ENCODE measurements at places on chromosomes 12 and 14. TPM values are rescaled to one million over a fixed set of nuclear protein-coding genes. Genes with fewer than 3 reads are reported as not detected.

The SERPINA12 gene
- not detected for total RNA-seq

DNA sequence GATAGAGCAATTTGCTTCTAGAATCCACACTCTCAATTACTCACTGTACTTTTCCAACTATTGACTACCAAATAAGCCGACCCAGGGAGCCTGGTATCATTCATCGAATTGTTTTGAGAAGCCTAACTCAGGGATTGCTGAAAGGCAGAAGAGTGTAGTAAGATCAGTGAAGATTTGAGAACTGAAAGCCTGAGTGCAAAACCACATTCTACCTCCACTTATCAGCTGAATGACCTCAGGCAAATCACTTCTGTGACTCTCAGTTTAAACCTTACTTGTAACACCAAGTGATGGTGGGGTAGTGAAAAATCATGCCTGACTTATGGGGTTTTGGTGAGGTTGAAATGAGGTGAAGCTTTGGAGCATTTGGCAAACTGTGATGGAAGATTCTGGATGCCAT lies 126.1 kb upstream of the MAX start:
- peak overlapping the region; percentile 86 for H3K4me3 ChIP-seq
- no peaks in the 10 kb centered on the region for H3K36me3 ChIP-seq
- H3K4me1 ChIP-seq = peaks cover 29% of the 10 kb centered on the region
- H3K27ac ChIP-seq = peak overlapping the region; percentile 84
- DNase-seq = no peak

- H3K36me3 ChIP-seq = peaks cover 35% of the 10 kb centered on the region
- H3K4me1 ChIP-seq = peaks cover 2% of the 10 kb centered on the region
- no peak for DNase-seq
- no peak overlapping the region for H3K27ac ChIP-seq
- no peak overlapping the region for H3K4me3 ChIP-seq
- peaks cover 3% of the 10 kb centered on the region for H3K27me3 ChIP-seq
These were observed 32.4 kb downstream of the OAS2 start for GRCh38 chr12:113010701-113011100.

The AMIGO2 gene
- total RNA-seq = 5.0 TPM

DNA sequence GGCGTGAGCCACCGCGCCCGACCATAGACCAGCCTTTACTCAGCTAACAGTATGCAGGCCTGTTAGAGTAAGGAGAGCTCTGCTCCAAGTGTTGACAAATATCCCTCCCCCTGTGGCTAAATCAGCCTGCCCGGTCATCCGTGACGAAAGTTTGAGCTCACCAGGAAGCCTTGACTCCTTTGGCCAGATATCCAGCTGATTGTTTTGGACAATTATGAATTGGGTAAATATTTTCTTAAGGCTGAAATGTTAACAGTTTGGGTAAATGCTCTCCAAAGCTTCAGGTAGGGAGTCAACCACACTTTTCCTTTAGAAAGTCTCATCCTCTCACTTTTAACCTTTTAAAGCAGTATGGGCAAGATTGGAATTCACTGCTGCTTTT lies 157.9 kb downstream of the PAWR start:
- no peak for DNase-seq
- no peak overlapping the region for H3K27ac ChIP-seq
- no peaks in the 10 kb centered on the region for H3K4me1 ChIP-seq
- H3K4me3 ChIP-seq = no peak overlapping the region
- peaks cover 6% of the 10 kb centered on the region for H3K27me3 ChIP-seq

The A2ML1 gene
- not detected for total RNA-seq

Measured in natural killer cell treated with Interleukin-12 subunit alpha and Interleukin-12 subunit beta and Interleukin-15 and Interleukin-18, amount 100 ng/mL, for 72 hours (primary cell).